ENCODE measurements at places on chromosomes 3 and 15.

DNA sequence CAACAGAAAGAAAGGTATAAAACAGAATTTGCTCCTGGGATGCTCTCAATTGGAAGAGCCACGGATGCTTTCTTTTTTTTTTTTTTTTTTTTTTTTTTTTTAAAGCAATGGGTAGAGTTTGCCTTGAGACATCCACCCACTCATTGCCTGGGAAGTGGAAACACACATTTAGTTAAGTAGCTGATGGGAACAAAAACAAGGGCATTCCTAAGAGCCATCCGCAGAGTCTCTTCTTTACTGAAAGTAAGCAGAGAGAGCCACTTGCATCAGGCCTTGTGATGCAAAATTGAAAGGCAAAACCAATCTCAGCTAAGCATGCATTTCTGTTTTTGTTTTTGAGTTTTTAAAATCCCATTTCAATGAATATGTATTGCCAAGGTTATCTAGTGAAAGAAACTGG, 787.9 kb upstream of the LMCD1 start:
- DNase-seq, result no peak

DNA sequence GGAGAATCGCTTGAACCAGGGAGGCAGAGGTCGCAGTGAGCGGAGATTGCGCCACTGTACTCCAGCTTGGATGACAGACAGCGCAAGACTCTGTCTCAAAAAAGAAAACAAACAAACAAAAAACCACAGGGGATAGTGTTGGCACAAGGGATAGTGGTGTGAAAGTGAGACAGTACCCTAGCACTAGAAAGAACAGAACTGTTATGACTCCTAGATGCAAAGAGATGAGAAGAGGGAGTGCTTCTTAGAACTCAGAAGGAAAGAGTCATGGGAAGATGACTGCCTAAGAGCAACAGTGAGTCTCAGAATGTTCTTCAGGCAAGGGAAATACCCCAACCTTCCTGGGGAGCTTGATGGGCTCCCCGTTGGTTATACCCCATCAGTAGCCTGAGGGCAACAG, 17.8 kb upstream of the ZNF770 start:
- DNase-seq, result no peak

DNA sequence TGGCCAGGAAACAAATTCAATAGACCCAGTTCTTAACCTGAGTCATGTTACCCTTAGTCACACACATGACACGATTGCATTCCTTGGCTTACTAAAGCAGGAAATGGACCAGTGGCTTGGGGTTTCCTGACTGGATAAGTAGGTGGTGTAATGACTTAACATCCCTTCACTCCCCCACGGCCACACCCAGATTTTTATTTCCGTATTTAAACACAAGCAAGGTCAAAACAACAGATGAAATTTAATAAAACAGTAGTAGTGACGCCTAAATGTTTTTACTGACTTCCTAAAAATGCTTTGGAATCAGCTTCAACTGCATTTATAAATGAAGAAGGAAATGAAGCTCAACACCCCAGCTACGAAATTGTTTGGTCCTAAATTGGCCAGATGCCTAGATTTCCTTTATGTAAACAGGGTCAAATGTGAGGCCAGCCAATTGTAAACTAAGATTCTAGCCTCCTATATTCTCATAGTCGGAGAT, 324.3 kb downstream of the CHST2 start:
- no peak for DNase-seq

DNA sequence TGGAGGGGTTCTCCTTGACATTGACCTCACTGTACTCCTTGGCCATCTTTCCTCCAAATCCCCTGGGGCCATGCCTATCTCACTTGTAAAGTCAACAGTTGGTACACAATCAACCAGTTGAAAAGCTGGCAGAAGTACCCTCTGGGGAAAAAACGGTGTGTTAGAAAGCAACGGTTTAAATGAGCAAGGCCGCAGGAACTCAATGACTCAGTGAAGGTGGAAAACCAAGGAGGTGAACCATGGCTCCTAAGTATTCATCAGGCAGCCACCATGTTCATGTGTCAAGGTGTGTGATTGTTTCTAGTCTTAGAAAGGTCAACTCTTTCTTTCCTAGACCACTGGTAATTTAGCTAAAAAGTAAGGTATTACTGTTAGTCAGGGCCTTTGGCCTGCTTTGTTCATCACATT, 130.9 kb upstream of the SATB1 start:
- no peak for DNase-seq

- DNase-seq, result no peak
Measured at GRCh38 chr15:63234451-63234870, 42.9 kb upstream of the APH1B start.

Data from MM.1S (cell line).